Germinal center (tissue), 1 donor: ENCODE measurements at places on chromosomes 3 and 15.

GRCh38 chr15:75545064-75545463 is 34.1 kb downstream of the PTPN9 start:
- DNase-seq: no peak

GRCh38 chr3:71285086-71285485 is 298.4 kb downstream of the FOXP1 start:
- DNase-seq: no peak

GRCh38 chr3:85875589-85875988 is 916.8 kb downstream of the CADM2 start:
- no peak for DNase-seq

GRCh38 chr15:58362262-58362922 is 69.4 kb upstream of the LIPC start:
- no peak for DNase-seq

DNA sequence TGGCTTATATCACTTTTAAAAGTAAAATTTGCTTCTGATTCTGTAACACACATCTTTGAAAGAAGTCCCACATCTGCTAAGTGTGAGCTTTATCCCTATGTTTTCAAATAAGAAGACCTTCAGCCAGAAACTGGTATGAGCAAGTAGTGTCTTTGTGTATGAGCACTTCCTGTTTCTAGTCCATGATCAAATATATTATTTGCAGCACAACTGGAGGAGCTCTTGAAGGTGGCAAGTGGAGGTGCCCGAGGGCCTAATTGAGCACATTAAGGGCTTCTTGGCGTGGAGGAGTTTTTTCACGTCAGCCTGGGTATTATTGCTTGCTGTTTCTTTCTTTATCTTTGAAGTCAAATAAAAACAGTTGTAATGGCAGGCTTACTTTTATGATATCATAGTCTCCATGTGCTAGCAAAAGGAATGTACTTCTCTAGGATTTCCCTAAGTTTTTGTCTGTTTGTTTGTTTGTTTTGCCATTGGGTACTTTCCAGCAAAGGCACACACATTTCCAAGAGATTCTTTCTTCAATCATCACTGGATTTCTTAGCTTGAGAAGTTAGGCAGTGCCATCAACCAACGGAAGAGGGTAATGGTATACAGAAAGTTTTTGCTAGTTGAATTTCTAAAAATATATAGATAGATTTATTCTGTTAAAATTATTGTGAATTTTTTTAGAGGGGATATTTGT is 68.1 kb downstream of the MEIS2 start:
- DNase-seq: no peak

GRCh38 chr3:98734306-98734705 is 28.8 kb upstream of the ST3GAL6 start:
- DNase-seq: no peak

GRCh38 chr3:129317014-129317771 is 38.5 kb downstream of the HMCES start:
- no peak for DNase-seq

DNA sequence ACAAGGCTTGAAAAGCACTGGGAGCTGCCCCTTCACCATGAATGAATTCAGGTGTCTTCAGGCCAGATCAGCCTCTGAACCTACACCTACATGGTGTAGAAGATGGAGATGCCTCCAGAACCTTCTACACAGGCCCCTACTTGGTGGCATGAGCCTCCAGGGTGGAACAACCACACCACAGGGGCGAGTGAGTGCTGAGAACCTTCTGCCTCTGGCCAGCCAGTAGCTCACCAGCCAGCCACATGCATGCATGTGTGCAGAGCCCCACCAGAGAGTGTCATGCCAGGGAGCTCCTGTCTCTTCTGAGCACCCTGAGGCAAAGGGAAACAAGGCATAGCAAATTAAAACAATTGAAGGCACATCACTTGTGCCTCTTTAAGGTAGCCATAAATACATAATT is 161.8 kb upstream of the TOPAZ1 start:
- no peak for DNase-seq

DNA sequence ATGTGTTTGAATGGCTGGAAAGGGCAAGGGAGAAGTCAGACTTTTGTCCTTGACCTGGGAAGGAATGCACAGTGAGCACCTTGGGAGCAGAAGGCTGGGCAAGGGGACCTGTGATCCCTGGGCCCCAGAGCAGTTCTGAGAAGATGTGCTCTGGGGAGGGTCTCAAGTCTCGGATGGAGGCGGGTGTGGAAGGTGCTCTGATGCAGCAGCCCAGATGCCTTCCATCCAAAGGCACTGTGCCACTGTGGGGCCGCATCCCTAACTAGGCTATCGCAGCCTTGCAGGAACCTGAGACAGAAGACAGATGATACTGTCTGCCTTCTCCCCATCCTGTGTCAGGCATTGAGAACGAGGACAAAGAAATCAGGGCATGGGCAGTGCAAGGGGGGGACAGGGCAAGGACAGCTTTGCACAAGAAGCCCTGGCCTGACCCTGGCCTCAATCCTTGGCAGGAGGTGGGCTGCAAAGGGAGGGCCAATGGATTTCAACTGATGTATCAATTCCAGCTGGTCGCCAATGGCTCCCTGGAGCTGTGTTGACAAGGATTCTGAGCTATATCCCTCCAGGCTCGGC is 14.6 kb upstream of the PRKCD start:
- no peak for DNase-seq

- no peak for DNase-seq
Measured at GRCh38 chr3:145942052-145942451, 218.9 kb downstream of the PLOD2 start.

GRCh38 chr3:126486360-126486847 is 10.7 kb upstream of the ZXDC start:
- no peak for DNase-seq

DNA sequence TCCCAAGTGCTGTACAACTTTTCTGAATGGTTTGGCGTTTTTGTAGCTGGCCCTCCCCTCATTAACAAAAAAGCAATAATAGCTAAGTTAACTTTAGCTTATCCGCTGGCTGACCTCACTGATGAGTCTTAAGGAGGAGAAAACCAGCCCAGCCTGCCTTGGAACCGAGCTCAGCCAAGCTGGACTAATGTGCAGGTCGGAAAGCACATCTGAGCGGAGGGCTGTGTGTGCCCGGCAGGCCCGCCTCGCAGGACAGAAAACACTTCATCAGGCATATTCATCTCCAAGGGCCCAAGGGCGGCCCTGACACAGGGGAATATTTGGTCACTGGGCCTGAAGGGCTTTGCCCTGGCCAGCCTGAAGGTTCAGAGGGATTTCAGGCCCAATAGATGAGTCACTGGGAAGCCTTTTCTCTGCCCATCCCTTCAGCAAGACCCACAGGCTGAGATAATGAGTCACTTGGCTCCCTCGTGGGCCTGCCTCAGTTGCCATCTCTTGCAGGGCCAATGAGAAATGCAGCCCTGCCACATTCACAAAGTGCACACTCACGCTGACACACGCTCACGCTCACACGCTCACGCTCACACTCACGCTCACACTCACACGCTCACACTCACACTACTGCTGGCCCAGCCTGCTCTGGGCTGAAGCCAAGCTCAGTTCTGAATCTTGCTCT is 75.1 kb downstream of the SLC12A8 start:
- DNase-seq: no peak

DNA sequence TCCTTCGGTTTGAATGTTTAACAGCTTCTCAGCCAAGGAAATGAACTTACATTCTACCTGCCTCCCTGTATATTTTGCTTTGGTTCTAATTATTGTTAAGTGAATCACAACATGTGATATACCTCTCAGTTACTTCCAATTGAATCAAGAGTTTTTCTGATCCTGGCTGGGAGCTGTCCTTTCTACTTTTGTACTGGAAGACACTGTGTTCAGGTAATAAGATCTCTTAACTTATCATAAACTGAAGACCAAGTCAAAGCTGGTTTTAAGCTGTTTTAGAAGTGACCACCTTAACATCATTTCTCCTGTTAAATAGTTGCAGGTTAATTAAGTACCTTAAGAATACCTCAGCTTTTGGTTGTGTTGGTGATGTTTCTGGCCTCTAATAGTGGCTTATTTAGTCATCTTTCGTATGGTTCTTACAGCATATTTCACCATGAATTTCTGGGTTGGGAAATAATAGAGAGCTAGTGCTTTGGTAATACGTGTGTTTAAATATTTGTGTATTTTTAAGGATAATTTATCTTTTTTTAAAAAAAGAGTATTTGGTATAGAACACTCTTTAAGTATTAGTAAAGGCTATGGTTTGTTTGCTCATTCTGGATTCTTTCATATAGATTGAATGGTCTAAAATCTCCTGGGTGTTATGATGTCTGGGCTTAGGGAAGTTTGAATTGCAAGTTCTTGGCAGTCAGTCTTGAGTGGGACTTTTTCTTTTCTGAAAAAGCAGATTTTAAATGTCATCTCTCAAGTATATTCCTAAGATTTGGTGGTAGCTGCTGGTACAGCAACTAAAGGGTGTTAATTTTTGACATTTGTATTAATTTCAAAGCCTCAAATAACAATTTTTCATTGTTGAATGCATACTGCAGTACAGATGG is 1.6 kb downstream of the RAB8B start:
- DNase-seq: no peak

- no peak for DNase-seq
Measured at GRCh38 chr15:60763688-60764087, 284.7 kb upstream of the ICE2 start.

DNA sequence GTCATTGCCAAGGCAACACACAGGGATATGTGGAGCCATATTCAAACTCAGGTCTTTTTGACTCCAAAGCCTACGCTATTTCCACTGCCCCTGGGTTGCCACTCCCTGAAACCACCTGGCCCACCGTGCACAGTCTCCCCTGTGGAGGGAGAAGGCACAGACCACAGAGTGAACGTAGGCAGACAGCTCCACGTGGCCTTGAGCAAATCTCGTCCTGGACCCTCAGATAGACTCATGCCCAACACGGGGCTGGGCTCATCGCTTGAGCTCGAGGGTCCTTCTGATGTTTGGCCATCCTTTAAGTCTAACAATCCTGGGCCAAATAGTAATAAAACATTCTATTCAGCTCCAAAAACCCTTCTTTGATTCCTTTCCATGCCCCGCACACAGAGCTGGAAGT is 72.0 kb downstream of the CPN2 start:
- DNase-seq: no peak

DNA sequence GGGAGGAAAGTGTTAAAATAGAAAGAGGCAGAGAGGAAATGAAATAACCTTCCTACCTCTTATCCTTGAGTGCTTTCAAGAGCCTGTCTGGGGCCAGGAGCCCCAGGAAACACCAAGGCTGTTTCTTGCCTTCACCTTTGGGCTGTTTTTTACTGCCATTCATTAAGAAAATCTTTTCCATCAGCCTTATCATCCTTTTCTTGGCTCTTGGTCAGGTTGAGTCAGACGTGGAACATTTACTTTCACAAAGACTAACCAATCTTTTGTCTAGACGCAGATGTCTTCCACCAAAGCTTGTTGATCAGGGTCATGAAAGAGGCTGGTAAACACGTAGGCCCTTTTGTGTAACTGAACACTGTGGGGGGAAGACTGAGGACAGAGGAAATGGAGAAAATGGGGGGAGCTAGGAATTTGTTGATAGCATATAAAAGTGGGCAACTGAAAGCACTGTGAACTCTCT is 151.0 kb upstream of the THBS1 start:
- DNase-seq: no peak

- no peak for DNase-seq
Measured at GRCh38 chr15:40928821-40929659, at the start of gene DLL4. Gene DLL4, plus strand, starts transcription at chr15:40929340. Its CDS starts 329 bp downstream, at chr15:40929669.

DNA sequence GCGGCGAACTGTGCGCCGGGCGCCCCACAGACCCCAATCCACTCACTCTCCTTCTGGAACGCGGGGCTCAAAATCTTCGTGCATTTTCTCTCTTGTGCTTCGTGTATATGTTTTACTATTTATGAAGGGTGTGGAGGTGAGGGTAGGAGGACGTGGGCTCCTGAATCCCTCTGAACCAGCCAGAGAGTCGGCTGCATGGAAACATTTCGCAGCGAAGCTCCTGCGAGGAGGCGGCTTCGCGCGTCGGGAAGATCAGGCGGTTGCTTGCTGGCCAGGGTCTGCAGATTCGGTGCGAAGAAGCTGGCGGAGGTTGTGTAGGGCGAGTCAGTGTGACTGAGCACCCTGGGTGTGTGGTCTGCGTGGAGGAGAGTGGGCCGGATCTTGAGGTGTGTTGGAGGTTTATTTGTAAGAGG is 1.1 kb downstream of the CNTN4 start:
- DNase-seq: no peak

- DNase-seq: no peak
Measured at GRCh38 chr3:64653101-64653500, 34.7 kb downstream of the ADAMTS9 start.

DNA sequence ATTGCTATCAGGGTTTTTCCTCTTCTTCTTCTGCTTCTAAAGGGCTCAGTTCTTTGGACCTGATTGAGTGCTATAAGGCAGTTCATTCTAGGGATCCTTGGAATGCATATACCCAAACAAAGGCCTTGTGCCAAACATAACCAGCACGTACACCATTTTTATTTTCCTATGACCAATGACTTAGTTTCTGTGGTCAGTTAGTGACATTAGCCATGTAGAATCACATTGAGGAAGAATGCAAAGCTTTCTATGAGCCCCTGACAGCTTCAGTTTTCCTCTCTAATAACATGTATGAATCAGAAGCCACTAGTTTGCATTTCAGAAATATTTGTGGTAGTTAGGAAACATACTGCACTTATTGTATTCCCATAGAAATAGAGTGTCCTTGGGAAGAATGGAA is 240.0 kb downstream of the THRB start:
- DNase-seq: no peak

DNA sequence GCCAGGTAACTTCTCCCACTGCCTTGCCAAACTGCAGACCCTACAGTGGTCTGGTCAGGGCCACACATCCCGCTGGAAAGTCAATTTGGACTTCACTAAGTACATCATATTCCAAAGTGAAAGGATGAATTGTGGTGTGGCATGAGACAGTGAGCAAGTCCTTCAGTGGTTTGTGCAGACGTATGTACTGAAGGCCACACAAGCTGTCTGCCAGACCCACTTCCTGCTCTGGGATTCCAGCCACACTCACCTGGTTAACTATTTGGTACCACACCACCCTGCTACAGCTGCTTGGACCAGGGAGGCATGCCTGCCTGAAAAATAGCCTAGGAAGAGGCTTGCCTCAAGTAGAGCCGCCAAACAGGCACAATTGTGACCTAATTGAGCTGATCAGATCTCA is 94.1 kb upstream of the STRIT1 start:
- no peak for DNase-seq

DNA sequence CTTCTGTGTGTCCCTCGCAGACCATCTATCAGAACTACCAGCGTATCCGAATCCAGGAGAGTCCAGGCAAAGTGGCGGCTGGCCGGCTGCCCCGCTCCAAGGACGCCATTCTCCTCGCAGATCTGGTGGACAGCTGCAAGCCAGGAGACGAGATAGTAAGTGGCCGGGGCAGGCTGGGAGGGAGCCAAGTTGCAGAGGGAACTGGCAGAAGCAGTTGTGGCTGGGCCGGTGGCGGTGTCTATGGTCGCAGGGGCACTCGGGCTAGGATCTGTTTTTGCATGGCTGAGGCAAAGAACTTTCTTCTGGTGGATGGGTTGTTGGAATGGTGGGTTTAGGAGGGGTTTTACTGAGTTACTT is 10.1 kb downstream of the MCM2 start:
- no peak for DNase-seq

DNA sequence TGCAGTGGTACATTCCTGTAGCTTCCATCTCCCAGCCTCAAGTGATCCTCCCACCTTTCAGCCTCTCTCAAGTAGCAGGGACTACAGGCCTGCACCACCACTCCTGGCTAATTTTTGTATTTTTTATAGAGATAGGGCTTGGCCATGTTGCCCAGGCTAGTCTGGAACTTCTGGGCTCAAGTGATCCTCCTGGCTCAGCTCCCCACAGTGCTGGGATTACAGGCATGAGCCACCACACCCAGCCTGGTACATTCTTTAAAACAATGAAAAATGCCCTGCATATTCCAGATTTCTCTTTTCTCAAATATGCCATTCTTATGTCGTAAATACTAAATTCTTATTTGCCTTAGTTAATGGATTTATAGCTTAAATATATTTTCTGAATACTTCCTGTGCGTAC is 581.4 kb downstream of the MECOM start:
- DNase-seq: no peak
